ENCODE measurements at places on chromosomes 16 and 17.

DNA sequence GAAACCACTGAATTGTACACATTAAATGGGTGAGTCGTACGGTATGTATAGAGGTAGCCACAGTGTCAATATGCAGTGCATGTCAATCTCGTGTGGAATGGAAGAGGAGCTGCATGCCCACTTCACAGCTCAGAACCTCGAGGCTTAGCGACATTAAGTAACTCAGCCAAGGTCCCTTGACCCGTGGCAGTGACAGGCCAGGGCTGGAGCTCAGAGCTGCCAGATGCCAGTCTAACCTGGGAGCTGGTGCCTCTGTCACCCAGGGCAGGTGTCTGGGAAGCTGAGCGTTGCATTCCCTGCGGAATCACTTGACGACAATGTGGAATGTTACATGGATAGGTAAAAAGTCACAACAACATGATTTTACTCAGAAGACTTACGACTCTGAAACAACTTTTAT is 298.1 kb downstream of the FOXL1 start:
- DNase-seq = no peak

- no peak for DNase-seq
These were observed 1.6 kb downstream of the TPPP3 start for GRCh38 chr16:67391424-67392300.

DNA sequence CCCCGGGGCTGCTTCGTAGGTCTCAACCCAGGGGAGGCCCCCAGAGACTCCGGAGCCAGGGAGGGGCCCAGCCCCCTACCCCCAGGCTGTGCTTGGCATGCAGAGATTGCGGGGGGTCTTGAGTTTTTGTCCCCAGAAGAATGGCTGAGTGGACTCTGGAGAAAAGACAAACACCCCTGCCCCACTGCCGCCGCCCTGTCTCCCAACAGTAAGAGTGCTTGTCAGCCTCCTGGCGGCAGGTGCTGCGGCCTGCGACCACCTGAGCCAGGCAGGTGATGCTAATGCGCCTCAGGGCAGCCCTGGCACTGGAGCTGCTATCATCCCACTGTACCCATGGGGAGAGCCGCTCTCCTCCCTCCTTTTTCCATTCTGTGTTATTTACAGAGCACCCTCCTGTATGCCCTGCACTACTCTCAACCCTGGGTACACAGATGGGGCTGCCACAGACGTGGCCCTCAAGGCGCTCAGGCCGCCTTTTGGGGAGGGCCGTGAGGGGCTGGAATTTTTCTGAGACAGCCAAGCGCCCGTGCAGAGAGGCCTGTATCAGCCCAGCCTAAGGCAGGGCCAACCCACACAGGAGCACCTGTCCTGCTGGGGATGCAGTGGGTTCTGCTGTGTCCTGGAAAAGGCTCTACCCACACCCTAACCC is 2.6 kb upstream of the IL17C start:
- DNase-seq = no peak

DNA sequence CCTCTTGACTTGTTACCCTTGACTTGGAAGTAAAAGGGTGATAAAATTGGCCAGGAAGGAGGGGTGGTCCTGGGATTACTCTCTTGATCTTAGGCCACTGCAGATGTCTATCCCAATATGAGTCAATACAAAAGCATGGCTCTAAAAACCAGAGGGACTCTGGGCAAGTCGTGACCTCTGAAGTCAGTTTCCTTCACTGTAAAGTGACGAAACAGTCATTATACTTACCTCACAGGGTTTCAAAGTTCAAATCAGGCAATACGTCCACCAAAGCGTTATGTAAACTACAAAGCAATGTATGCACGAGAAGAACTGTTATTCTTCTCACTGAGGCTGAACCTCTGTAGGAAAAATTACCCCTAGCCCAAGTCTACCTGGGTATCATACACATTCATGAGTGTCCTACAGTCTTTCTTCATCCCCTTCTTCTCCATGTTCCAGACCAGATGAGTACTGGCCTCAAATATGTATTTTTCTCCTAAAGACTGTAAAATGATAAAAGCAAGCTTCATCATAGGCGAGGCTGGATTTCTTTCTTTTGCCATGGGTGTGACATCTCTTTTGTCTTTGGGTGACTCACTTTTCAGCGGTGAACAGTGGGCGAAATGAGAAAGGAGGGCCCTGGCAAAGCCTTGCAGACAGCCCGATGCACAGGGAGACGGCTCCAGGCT is 34.5 kb upstream of the CLEC18B start:
- DNase-seq = no peak

DNA sequence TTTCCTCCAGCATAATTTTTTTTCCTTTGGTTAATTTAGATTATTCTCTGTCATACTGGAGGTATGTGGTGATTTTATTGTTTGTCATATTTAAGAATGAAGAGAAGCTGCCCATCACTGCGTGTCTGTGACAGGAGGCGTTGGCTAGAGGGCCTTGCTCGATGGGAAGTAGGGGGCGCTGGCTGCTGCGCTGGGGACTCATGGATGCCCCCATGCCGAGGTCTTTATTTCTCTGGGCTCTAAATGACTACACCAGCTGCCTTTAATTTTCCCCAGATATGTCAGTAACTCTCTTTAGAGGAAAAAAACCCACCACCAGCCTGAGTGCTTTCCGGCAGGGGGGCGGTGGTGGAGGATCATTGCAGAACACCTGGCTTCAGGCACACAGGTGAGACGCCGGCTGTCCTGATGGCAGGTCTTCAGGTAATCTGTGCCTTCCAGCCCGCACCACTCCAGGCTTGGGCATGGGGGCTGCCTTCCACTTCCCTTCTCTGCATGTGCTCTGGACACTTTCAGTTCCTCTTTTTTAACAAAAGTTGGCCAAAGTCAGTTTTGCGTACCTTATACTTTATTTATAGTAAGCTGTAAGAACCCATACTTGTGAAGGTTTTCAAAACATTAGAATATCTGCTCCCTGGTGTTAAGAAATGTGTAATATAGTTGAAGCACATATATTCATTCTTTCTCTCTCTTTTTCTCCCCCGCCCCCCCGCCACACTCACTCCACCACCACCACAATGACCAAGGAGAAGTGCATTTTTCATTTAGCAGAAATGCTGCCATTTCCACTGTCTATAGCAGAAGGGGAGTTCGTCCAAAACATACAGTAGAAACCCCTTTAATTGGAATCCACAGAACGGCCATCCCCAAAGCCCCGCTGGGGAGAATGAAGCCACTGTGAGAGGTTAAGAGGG is 192.7 kb downstream of the RPTOR start:
- DNase-seq = peak; percentile 72

GRCh38 chr16:23504076-23504452 is 6.2 kb downstream of the GGA2 start:
- DNase-seq = no peak

GRCh38 chr16:8855051-8855786 is 13.6 kb downstream of the CARHSP1 start:
- no peak for DNase-seq

- DNase-seq = no peak
These were observed 1.0 kb downstream of the HS3ST3A1 start for GRCh38 chr17:13600475-13601321.

- no peak for DNase-seq
These were observed 83.9 kb upstream of the IRX3 start for GRCh38 chr16:54370278-54371040.

GRCh38 chr16:13811834-13812233 is 108.1 kb upstream of the ERCC4 start:
- DNase-seq = no peak

DNA sequence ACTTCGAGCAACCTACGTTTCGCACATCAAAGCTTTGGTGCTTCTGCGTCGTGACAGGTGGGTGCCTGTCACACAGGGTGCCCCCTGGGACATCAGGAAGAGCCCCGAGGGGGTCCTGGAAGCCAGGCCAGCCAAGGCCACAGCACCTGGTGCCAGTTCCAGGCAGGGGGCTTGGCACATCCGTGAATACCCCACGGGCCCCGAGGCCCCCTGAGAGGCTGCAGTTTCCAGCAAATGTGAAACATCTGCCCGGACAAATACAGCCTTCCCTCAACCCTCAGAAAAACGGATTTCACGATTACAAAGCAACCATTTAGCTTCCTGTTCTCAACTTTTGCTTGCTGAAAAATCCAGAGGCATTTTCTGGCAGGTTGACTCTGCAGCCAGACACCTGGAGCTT is 109.3 kb upstream of the METRNL start:
- no peak for DNase-seq

DNA sequence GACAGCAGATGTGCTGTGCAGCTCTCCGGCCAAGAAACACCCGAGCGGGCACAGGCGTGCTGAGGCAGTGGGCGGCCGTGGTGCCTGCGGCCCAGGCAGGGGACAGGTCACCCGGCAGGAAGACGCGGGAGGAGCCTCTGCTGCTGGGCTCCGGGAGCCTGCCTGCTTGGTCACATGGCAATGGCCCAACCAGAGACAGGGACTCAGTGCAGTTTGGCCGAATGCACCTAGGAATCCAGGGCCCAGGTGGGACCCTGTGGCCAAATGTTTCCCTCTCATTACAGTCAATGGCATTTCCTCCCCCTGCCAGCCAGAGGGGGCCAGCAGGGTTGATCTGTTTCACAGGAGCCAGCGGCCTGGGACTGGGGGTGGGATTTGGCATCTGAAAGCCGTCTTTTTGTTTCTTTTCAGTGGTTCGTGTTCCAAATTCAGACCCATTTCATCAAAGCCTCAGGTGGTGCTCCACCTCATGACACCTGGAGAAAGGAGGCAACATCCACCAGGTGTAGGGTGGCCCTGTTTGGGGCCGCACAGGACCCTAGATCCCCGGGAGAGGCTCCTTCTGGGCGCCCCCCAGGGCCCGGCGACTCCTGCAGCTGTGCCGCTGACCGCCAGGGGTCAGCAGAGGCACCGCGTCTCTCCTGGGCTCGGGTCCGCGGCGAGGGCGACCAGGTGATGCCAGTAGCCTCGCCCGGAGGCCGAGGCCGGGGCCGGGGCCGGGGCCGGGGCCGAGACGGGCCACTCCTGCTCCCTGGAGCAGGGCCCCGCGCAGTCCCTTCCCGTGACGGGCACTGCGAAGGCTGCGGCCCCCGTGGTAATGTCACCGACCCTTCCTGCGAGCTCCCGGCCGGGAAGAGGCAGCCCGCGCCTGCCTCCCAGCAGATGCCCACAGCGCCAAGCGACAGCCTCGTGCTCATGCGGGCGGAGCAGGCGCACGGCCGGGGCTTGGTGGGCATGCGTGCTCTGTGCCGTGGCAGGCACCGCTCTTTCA is 118.5 kb downstream of the C16orf78 start:
- no peak for DNase-seq

DNA sequence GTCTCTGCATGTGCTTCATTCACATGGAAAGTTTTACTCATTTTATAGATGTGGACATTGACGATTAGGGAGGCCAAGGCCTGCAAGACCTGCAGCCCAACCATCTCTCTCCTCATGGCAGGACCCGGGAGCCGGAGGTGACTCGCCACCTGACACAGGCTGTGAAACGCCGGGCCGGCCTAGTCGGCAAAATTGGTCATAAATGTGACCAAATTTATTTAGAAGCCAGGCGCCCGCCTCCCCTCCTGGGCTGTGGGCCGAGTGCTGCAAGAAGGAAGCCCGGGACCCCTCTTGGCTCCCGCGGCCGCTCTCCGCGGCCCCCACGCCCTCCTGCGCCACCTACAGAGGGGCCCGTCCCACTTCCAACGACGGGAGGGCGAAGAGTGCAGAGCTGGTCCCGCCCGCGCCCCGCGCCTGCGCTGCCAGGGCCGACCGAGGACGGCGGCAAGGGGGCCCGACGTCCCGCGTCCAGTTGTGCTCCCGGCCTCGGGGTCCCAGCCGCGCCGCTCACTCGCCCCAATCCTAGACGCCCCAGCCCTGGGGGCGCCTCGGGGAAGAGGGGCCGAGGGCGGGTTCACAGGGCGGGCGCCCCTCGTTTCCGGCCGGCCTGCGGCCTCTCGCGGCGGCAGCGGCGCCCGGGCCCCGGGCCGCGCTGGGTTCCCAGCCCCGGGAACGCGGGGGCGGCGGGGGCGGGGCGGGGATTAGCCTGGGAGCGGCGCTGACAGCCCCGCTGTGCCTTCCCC is 47.5 kb downstream of the WNT3 start:
- no peak for DNase-seq

- DNase-seq = no peak
These were observed 15.5 kb downstream of the MXRA7 start for GRCh38 chr17:76695059-76695831.

DNA sequence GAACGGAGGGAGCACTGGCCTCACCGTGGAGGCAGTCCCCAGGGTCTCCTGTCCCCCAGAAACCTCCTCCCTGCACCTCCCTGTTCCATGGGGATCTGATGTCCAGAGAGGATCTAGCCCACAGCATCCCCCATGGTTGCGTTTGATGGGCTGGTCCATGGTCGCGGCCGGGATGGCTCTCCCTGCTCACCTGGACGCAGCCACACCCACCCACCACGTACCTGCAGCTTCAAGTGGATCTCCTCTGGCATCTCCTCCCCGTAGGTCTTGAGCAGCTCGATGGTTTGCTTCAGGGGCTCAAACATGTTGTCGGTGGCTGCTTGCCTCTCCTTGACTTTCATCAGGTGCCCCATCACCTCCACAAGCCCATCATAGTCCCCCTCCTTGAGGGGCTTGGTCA is 47.9 kb downstream of the DNAH17 start:
- no peak for DNase-seq

DNA sequence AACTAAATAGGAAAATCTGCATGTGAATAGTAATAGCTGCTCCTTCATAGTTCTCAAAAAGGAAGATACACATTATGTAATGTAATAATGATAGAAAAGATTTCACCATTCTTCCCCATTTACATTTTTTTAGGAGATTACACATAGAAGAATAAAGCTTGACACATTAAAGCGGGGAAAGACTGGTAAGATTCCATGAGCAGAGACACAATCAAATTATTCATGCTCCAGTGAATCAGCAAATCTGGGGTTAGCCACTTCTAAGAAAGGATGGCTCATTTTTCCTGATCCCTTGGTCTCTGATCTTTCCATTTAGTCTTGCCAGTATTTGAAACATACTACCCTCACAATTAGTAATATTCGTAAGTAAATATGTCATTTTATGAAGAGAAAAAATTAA is 81.9 kb downstream of the CA4 start:
- no peak for DNase-seq

DNA sequence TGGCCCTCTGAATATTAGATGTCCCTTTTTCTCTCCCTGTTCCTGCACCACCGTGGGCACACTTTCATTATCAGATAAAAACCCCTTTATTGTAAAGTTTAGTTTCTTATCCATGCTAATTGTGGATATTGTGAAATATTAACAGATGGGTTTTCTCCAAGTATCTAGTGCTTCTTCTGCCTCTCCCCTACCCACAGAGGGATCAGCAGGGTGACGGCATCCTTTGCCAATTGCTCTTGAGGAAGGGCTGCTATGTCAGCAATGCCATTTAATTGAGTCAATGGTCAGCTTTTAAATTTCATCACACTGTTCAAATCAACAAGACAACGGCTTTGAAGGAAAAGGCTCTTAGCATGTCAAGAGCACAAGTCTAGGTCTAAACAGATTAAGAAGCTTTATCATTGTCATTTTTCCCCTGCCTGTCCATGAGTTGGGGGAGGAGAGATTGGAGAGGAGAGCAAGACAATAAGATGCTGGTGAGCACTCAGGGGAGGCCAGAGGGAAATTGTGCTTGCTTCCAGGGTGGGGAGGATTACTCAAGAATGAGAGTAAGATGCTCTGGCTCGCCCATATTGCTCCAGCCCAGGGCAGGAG is 443.0 kb upstream of the CCL2 start:
- no peak for DNase-seq

Measured in HL-60 (cell line).